ENCODE measurements at places on chromosomes 6 and 20. TPM values are rescaled to one million over a fixed set of nuclear protein-coding genes. Genes with fewer than 3 reads are reported as not detected.

The POM121L2 gene
- not detected for total RNA-seq

The FNDC1 gene
- total RNA-seq, result 0.17 TPM

The DEFB127 gene
- not detected for total RNA-seq

GRCh38 chr6:33356295-33356694 is 35.3 kb upstream of the KIFC1 start:
- DNase-seq, result no peak

DNA sequence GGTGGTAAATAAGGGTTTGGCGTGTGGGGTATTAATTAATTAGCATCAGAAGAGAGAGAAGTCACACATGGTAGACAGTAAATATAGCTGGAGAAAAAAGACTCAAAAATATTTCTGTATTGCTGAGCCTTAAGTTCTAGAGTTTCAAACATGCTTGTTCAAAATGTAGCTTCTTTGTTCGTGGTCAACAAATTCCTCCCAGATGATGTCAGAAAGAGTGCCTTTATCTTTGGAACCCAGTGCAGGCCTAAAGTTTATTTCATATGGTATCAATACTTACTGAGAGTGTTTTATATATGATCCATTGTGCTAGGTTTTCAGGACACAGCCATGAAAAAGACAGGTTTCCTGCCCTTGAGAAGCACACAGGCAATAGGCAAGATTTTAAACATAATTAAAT is 18.3 kb downstream of the MARCKS start:
- no peak for DNase-seq

GRCh38 chr20:24938498-24938897 is 10.6 kb upstream of the CST7 start:
- no peak for DNase-seq

- DNase-seq, result no peak
Measured at GRCh38 chr6:151400473-151400872, 9.1 kb upstream of the ZBTB2 start.

DNA sequence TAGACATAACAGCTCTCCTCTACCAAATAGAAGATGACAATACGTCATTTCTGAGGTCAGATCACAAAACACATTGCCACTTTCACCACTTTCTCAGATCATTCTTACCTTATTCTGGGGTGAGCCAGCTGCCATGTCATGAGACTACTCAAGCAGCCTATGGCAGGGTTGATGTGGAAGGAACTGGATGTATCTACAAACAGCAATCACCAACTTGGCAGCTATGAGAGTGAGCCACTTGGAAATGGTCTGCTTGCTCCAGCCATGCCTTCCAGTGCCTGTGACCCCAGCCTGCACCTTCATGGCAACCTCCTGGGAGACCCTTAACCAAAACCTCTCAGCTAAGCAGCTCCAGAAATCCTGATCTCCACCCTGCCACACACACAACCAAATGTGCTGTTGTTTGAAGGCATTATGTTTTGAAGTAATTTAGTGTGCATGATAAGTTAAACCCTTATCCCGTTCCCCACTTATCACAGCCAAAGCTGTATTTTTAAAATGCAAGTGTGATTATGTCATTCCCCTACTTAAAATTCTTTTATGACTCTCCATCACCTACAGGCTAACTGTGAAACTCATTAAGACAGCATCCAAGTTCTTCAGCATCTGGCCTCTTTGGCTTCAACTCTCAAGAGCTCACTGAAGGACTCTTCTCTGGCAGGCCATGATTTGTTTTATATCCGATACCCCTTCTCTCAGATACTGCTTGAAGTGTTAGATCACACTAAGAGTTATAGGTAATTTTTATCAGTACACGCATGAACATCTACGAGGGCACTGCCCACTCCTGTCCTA is 150.6 kb downstream of the LY86 start:
- DNase-seq, result no peak
